ENCODE measurements at places on chromosomes 16 and 17.

DNA sequence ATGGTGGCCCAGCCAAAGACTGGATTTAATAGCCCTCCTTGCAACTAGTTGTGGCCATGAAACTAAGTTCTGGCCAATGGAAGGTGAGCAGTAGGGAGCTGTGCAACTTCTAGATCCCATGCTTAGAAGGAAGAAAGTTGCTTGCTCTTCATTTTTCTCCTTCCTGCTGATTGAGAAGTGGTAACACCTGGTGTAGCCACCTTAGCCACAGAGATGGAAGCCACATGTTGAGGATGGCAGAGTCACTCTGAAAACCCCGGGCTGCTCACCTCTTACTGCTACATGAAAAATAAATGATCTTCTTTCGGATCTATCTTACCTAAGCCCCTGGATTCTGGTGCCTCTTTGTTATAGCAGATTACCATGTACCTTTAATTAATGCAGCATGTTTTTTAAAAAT, 10.3 kb upstream of the ATP5MC1 start:
- no peak for DNase-seq

DNA sequence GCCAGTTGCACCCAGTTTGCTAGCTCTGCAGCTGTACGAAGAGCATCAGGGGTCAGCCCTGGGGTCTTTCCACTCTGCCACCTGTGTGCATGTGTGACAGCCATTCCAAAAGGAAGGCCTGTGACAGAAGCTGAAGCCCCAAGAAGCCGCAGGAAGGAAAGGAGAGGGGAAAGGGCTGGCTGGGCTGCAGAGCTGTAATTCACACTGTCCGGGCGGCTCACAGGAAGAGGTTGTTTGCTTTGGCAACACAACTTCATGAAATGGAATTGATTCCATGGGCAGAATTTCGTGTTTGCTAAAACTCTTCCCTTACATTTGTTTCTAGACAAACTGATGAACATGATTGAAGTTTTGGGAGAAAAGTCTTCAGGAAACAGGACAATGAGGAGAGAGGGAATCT, 14.8 kb downstream of the TMEM204 start:
- DNase-seq = no peak

DNA sequence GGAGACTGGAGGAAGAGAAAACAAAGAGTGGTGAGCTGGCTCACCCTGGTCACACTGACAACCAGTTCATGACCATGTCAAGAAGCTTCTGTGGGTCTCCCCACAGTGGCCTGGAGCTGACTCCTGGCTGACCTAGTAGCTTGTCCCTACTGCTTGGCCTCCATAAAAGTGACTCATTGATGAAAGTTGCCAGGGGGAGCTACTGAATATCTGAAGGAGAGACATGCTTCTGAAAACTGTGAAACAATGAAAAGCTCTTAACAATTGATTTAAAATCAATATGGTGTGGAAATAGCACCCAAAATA, 22.0 kb downstream of the SMPD3 start:
- DNase-seq = no peak

GRCh38 chr16:7090628-7091115, 242.0 kb upstream of the RBFOX1 start:
- no peak for DNase-seq

- no peak for DNase-seq
Observed at GRCh38 chr17:31690151-31690551, 168.9 kb downstream of the COPRS start.
